Inflammatory macrophage treated with lipopolysaccharide for 1 hour (primary cell): ENCODE measurements at places on chromosomes 2 and 18.

GRCh38 chr18:13427354-13427753, 208.8 kb downstream of the LDLRAD4 start:
- no peak for DNase-seq

DNA sequence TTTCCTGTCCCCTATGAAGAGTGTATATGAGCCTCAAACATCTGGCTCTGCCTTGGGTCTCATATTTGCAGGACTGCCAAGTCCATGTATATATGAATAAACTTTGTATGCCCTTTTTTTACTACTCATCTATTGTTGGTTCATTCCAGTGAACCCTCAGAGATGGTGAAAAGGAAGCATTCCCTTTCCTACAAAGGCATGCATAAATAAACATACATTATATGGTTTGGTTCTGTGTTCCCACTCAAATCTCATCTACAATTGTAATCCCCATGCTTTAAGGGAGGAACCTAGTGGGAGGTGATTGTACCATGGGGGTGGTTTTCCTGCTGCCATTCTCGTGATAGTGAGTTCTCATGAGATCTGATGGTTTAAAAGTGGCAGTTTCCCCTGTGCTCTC, 534.2 kb downstream of the SPAG16 start:
- DNase-seq = no peak

GRCh38 chr2:112023707-112024106, 31.4 kb upstream of the TMEM87B start:
- no peak for DNase-seq

- no peak for DNase-seq
These were observed 232.3 kb downstream of the HAUS1 start for GRCh38 chr18:46336278-46337111.

GRCh38 chr18:46061796-46062195, 10.3 kb downstream of the PSTPIP2 start:
- no peak for DNase-seq

- no peak for DNase-seq
These were observed 26.1 kb upstream of the INHBB start for GRCh38 chr2:120319686-120320317.

GRCh38 chr2:75707901-75708300, 2.8 kb downstream of the GCFC2 start:
- no peak for DNase-seq

GRCh38 chr2:26008851-26009566, 24.9 kb upstream of the RAB10 start:
- DNase-seq = peak; percentile 100

DNA sequence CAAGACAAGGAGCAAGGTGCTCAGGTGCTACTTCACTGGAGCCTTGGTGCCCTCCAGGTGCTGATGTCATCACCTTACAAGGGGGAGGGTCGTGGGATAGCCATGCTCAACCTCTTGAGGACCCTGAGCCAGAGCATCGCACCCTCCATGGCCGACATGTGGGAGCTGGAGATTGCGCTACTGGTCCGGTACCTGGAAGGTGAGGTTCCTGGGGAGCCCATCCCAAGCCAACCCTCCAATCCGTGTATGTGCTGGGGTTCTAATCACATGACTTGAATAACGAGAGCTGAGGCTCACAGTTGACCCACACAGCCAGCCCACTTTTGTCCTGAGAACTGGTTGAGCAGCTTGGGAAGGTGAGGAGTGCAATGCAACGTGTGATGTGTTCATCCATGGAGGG, 25.9 kb downstream of the MROH2A start:
- DNase-seq = no peak

DNA sequence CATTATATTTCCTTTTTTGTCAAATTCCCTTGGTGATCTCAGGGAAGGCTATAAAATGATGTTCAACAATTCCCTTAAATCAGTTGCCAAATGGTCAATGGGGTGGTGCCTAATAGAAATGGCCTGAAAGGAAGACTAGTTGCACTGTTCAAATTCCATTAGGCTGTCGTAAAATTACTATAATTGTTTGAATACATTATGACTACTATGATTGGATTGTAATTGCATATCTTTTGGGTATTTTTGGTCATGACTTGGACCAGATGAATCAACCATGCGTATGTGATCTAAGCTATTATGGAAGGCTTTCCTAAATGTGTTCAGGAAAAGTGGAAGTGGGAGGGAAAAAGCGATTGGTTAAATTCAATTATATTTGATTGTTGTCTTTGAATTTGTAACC, 41.3 kb upstream of the KCNE4 start:
- DNase-seq = no peak

DNA sequence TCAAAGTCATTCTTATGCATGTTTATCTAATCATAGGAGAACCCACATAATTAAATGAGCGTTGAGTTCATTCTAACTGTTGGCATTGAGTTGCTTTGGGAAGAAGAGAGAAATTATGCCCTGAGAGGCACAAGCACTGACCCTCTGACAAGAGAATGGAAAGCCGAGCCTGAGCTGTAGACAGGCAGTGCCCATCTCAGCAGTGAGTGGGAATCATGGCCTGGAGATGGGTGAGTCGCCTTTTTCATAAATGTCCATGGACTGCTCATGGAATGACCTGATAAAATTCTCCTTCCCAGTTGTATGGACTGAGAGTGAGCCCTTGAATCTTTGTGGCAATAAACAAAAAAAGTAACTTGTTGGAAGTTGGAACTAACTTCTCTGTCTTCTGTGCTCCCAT, 21.4 kb upstream of the MYO3B start:
- DNase-seq = no peak

- no peak for DNase-seq
These were observed 52.4 kb upstream of the ARHGAP28 start for GRCh38 chr18:6677086-6677485.

GRCh38 chr2:217830807-217831206, 172.0 kb downstream of the TNS1 start:
- DNase-seq = no peak

- no peak for DNase-seq
These were observed 340.4 kb downstream of the NRXN1 start for GRCh38 chr2:50691513-50691912.

GRCh38 chr18:577643-578375, 2.4 kb upstream of the CETN1 start:
- DNase-seq = no peak

GRCh38 chr2:54757500-54757899, 34.0 kb downstream of the EML6 start:
- DNase-seq = peak; percentile 32

DNA sequence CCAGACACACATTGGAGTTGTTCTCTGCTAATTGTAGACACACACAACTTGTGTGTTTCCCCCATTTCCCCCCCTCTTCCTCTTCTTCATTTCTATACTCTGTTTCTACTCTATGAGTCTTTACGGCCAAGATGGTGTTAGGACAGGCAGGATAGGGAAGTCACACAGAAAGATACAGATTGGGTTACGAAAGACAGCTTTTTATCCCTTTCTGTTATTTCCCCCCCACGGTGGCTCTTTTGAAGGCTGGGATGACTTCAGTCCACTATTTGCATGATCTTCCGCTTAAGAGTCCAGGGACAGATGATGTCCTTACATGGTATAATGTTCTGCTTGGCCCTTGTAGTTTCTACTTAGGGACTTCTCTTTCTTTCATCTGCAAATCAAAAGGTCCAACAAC, 1.6 kb upstream of the EMILIN2 start:
- DNase-seq = peak; percentile 99

DNA sequence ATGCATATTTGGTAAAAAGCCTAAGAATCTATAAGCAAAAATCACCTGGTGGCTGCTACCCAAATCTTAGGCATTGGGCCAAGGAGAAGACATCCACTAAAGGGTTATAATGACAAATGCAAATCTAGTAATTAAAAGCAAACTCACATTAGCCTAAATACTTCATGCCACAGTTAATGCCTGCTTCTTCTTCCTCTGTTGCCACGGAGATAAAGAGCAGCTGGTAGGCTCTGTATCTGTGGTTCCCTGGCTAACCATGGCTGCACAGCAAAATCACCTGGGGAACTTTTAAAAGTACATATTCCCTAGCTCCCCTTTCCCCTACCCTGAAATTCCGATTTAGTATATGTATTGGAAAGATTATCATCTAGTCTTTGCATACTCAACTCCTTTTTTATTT, 114.3 kb downstream of the LNPK start:
- DNase-seq = no peak

- DNase-seq = no peak
These were observed 15.3 kb downstream of the PMS1 start for GRCh38 chr2:189799531-189799930.

- DNase-seq = no peak
These were observed 125.5 kb downstream of the MC4R start for GRCh38 chr18:60247103-60247502.

GRCh38 chr2:118250001-118250400, 161.7 kb downstream of the INSIG2 start:
- peak; percentile 16 for DNase-seq

DNA sequence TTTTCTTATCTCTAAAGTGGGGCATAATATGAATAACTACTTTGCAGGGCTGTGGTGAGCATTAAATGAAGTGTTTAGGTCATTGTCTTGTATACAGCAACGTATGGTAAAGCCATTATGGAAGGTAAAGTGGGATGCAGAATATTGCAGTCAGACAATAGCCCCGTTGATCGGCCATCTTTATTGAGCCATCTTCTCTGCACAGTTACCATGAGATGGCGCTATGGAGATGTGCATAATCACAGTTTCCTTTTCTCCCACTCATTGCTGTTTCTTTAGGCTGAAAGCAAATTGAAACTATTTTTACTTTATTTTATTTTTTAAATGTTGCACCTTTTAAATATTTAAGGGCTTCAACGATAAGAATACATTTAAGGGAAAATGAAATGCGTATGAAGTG, 108.9 kb downstream of the THSD7B start:
- DNase-seq = no peak

- no peak for DNase-seq
These were observed 14.6 kb downstream of the THNSL2 start for GRCh38 chr2:88184762-88185161.
